Tibial nerve (tissue), 4 donors: ENCODE measurements at places on chromosomes 11 and 22.

DNA sequence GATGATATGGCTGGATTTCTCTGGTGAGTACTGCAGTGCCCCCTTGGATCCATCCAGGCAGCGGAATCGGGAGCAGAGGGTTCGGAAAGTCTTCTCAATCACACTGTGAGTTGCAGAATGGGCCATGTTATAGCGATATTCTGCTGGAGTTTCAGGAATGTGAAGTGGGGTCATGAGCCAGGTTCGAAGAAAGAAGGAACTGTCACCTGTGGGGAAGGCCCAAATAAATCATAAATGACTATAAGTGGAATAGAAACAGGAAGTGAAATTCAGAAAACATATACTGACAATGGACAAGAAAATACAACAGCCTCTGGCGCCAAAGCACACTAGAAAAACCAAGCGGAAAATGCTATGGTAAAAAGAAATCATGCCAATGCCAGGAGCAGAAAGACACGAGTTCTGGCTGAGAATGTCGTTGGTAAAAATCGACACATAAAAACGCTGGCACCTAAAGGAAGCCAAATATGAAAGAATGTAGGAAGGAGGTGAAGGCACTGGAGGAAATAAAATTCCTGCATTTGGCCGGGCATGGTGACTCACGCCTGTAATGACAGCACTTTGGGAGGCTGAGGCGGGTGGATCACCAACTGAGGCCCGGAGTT is 10.0 kb upstream of the AMBRA1 start:
- no peak for DNase-seq

- no peak for DNase-seq
These were observed 43.1 kb upstream of the TRIM77 start for GRCh38 chr11:89667001-89667400.

DNA sequence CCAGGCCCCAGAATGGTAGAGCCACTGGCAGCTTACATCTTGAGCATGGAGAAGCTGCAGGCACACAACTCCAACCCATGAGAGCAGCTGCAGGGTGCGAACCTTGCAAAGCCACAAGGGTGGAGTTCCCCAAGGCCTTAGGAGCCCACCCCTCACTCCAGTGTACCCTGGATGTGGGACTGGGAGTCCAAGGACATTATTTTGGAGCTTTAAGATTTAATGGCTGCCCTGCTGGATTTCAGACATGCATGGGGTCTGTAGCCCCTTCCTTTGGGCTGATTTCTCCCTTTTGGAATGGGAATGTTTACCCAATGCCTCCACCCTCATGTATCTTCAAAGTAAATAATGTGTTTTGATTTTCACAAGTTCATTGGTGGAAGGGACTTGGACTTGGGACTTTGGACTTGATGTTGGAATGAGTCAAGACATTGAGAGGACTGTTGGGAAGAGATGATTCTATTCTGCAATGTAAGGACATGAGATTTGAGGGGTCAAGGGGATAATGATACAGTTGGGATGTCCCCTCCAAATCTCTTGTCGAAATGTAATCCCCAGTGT is 1.1 kb upstream of the KRTAP5-7 start:
- no peak for DNase-seq

DNA sequence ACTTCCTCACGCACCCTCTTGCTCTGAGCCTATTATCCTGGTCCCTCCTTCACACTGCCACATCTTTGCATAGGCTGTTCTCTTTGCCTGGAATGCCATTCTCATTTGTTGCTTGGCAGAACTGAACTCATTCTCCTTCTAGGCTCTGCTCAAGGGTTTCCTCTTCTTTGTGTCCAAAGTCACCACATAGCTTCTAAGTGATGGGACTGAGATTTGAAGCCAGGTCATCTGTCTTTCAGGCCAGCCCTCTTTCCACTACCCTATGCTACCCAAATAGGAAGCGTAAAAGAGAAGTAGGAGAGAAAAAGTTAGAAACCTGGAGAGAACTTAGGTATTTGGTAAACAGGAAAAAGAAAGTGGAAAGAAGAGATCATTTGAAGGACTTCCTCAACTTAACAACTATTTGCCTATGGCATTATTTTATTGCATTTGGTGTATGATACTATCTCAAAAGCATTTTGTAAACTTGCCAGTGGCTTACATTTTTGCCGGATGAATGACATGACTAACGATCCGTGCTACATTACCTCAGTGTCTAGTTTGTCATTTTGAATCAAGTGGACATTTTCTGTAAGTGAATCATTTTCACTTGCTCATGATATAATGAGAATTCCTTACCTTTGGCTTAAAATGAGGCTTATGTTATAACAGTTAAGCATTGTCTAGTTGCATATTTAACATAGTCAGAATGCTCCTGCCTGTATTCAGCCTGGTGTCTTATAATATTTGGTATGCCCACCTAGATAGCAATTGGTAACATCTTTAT is 18.5 kb downstream of the NF2 start:
- no peak for DNase-seq

DNA sequence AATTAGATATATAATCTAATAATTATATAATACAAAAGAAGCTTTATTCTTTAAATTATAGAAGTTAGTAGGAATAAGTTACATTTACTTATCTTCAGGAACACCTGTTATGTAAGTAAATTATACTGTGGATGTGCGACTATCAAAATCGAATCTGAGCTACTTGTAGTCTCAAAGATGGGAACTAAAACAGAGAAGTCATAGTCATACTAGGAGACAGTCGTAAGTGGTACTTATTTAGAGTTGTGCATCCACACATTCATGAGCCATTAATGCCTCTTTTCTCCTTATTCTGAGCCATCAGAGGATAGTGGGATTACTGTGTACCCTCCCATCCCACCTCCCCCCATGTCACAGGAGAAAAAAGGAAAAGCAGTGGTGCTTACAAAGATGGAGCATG is 114.4 kb downstream of the CADM1 start:
- no peak for DNase-seq

DNA sequence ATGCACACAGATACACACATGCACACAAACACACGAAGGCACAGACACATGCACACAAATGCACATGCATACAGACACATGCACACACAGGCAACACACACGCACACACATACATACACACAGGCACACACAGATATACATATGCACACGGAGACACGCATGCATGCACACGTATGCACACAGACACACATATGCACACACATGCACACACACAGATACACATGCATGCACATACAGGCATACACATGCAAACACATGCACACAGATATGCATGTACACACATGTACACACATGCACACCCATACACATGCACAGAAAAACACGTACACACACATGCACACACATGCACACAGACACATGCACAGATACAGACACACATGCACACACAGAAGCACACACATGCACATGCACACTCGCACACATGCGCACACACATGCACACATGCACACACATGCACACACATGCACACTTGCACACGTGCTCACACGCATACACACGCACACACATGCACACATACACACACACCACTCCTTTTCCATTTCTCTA is 70.8 kb upstream of the ALDH3B2 start:
- no peak for DNase-seq

GRCh38 chr11:117375960-117376359 is 48.3 kb downstream of the CEP164 start:
- no peak for DNase-seq

- no peak for DNase-seq
These were observed 15.3 kb upstream of the SLCO2B1 start for GRCh38 chr11:75135651-75136050.

DNA sequence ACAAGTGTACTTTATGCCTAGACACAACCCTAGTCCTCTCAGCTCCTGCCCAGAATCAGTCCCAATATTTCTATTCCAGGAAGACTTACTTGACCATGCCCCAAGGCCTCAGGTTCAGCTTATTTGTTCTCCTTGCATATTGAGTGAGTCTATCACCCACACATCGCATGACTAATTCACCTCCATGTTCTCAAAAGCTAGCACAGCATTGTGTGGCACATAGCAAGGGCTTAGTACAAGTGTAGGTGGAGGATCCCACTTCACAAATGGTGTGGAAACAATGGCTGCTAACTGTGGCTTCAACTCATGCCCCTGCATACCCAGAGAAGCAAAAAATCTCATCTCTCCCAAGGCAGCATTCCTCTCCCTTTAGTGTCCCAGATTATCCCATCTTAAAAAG is 602.6 kb upstream of the API5 start:
- DNase-seq = no peak

DNA sequence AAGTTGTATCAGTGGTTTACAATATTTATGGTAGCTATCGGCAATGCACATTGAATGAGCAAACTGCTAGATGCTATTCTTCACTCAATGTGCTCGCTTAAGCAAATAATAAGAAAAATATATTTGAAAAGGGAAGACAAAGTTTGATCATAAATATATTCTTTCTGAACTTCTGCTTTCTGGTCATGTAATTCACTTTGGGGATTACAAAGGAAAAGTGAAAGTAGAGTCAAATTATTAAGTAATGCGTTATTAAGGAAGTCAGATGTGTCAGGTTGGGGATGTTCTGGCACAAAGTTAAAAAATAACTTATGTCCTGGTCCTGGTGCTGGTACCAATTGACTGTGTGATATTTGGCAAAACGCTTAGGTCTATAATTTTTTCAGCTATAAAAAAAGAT is 98.0 kb upstream of the TRIM77 start:
- DNase-seq = no peak

GRCh38 chr22:42743501-42743991 is 22.9 kb upstream of the A4GALT start:
- DNase-seq = peak; percentile 77

DNA sequence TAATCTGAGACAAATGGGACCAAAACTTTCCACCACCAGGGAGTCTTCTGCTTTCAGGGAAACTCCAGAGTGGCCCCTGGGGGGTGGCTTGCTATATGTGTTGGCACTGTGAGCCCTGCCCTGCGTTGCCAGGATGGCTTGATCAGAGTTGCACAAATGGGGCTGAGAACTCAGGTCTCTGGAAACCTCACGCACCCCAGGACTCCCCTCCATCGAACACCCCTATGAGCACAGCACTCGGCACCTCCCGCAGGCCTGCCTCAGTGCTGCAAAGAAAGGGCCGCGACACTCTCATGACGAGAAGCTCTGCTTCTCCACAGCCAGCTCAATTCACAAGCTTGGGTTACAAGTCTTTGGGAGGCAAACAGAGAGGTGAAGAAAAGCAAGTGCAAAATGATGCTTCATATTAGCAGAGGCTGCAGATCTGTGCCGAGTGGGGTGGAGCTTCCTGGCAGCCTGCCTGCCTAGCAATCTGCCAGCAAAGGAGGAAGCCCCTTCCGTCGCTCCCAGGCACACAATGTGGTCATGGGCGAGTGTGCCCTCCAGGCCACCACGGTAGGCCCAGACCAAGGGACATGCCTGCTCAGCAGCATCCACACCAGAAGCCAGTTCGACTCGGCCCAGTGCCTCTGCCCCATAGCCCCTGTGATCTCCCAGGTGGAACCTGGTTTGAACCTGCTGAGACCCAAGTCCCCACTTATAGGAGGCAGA is 55.7 kb downstream of the MYH9 start:
- peak; percentile 58 for DNase-seq

- no peak for DNase-seq
These were observed 1144.0 kb downstream of the BRD1 start for GRCh38 chr22:48683640-48684039.

GRCh38 chr11:121564948-121565684 is 112.3 kb upstream of the SORL1-AS1 start:
- no peak for DNase-seq

DNA sequence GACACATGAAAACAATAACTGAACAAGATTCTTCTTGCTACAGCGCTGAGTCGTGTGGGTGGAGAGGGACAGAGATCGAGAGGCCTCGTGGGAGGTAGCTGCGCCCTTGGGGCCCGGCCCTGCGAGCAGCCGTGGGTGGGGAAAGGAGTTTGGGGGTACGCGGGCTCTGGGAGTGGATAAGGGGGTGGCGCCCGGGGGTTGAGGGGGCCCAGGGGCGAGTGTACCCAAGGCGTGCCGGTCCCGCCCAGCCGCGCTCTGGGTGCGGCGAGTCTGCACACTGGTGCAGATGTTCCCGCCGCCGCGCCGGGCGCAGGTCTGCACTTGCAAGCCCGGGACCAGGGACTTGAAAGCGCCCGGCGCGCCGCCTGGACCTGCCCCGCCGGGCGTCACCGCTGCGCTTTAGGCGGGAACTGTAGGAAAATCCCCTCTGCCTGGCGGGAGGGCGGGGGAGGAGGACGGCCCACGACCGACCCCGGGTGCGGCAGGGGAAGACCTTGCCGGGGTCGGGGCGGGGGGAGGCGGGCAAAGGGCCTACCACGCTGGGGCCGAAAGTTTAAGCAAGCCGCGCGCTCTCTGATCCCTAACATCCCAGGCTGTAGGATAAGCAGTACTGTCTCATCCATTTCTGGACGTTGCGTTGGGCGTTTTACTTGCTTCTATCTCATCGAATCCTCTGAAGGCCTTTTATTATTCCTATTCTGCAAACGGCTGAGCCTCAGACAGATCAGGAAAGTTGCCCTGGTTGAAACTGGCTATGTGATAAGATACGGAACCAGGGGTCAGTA is 1.4 kb upstream of the KREMEN1 start:
- no peak for DNase-seq

DNA sequence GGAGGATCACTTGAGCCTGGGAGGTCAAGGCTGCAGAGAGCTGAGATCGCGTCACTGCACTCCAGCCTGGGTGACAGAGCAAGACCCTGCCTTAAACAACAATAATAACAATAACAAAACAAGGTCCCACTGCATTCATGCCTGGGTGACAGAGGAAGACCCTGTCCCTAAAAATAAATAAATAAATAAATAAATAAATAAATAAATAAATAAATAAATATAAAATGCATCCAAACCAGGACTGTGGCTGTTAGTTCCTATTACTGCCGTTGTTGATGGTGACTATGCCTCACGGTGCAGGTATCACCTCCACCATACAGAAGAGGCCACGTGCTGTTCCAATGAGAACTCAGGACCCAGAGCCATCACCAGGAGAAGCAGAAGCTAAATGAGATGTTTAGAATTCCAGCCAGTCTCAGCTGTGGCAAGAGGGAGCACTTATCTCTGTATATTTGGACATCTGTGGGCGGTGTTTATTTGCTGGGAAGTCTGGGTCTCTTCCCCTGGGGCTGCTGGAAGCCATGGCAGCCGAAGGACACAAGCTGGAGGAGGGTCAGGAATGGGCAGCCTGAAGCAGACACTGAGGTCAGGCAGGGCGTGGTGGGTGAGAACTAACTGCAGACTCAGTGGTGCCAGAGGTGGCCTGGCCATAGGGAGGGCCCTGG is 21.6 kb downstream of the C11orf86 start:
- DNase-seq = no peak

DNA sequence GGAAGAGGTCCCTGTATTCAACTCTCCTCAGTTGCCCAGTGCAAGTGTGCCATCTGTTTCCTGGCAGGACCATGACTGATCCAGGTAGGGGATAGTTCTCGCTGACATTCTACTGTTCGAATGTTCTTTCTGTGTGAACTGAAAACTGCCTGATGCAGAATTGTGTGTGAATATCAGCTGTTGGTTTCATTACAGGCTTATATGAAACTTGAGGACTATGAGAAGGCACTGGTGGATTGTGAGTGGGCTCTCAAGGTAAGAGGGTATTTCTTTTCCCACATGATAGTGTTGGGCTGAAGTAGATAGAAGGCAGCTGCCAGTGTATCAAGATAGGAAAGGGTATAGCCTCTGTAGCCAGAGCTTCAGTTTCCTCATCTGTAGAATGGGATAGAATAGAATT is 15.3 kb downstream of the TTC12 start:
- DNase-seq = no peak
